Forelimb muscle (tissue), 1 donor: ENCODE measurements at places on chromosomes 1 and 21. TPM values are rescaled to one million over a fixed set of nuclear protein-coding genes. Genes with fewer than 3 reads are reported as not detected.

Gene CNIH3
- polyA plus RNA-seq: 2.2 TPM

Gene SMIM1
- polyA plus RNA-seq: 3.1 TPM

Gene LCE3E
- not detected for polyA plus RNA-seq

Gene VAV3
- polyA plus RNA-seq: 3.3 TPM

Gene KIF14
- 2.5 TPM for polyA plus RNA-seq

Gene RCSD1
- polyA plus RNA-seq: 52.9 TPM

Gene BMP8A
- polyA plus RNA-seq: 0.94 TPM

Gene PLA2G2D
- polyA plus RNA-seq: 0.05 TPM

Gene SETDB1
- polyA plus RNA-seq: 38.6 TPM

Gene SH3BGR
- polyA plus RNA-seq: 201 TPM

Gene HAO2
- 0.14 TPM for polyA plus RNA-seq

Gene PDC
- polyA plus RNA-seq: 0.54 TPM

Gene CYP4A22
- 0.09 TPM for polyA plus RNA-seq

Gene ALX3
- not detected for polyA plus RNA-seq

Gene SH2D2A
- 0.39 TPM for polyA plus RNA-seq

Gene PATJ
- 3.5 TPM for polyA plus RNA-seq

Gene ZNF593OS
- 1.5 TPM for polyA plus RNA-seq

Gene MAN1C1
- polyA plus RNA-seq: 9.6 TPM

Gene KLHL21
- 41.1 TPM for polyA plus RNA-seq
